ENCODE measurements at places on chromosomes 12 and 14. TPM values are rescaled to one million over a fixed set of nuclear protein-coding genes. Genes with fewer than 3 reads are reported as not detected.

- no peak overlapping the region for H3K27ac ChIP-seq
- no peaks in the 10 kb centered on the region for H3K4me1 ChIP-seq
- no peak overlapping the region for H3K4me3 ChIP-seq
- H3K36me3 ChIP-seq: no peaks in the 10 kb centered on the region
- H3K27me3 ChIP-seq: no peaks in the 10 kb centered on the region
These were observed 64.1 kb downstream of the ZNF641 start for GRCh38 chr12:48286665-48287064.

GRCh38 chr14:91048265-91048664 is 12.2 kb downstream of the RPS6KA5 start:
- peaks cover 18% of the 10 kb centered on the region for H3K4me1 ChIP-seq
- no peak overlapping the region for H3K4me3 ChIP-seq
- no peaks in the 10 kb centered on the region for H3K36me3 ChIP-seq
- no peak overlapping the region for H3K27ac ChIP-seq

DNA sequence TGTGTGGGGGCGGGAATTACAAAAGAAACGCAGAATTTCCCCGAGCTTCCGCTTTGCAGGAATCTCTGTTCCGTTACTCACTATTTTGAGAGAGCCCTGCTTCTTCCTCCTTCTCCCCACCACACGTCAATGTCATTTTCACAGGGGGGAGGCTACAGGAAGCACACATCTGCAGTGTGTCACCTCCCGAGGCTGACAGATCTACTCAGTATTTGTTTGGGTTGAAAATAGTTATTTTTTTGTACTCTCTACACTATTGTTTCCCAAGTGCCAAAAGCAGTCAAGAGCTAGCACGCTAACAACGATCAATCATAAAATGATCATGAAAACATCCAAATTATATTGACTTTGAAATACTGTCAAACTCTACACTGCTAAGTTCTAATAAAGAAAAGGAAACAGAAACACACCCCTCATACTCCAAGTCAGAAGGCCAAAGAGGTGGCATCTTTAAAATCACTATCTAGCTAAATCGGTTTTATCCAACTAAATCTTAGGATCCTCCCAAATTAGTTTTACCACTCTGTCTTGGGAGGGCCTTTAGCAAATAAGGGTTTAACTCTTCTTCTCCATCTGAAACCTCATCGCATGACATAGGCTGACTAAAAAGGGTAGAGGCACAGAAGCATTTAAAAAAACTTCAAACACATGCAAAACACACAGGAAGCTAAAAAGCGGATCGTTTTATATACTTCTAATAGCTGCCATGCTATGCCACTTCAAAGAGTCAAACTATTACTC is 51.8 kb downstream of the FOXN3 start:
- H3K27ac ChIP-seq: no peak overlapping the region
- no peaks in the 10 kb centered on the region for H3K36me3 ChIP-seq
- no peaks in the 10 kb centered on the region for H3K27me3 ChIP-seq
- DNase-seq: no peak

DNA sequence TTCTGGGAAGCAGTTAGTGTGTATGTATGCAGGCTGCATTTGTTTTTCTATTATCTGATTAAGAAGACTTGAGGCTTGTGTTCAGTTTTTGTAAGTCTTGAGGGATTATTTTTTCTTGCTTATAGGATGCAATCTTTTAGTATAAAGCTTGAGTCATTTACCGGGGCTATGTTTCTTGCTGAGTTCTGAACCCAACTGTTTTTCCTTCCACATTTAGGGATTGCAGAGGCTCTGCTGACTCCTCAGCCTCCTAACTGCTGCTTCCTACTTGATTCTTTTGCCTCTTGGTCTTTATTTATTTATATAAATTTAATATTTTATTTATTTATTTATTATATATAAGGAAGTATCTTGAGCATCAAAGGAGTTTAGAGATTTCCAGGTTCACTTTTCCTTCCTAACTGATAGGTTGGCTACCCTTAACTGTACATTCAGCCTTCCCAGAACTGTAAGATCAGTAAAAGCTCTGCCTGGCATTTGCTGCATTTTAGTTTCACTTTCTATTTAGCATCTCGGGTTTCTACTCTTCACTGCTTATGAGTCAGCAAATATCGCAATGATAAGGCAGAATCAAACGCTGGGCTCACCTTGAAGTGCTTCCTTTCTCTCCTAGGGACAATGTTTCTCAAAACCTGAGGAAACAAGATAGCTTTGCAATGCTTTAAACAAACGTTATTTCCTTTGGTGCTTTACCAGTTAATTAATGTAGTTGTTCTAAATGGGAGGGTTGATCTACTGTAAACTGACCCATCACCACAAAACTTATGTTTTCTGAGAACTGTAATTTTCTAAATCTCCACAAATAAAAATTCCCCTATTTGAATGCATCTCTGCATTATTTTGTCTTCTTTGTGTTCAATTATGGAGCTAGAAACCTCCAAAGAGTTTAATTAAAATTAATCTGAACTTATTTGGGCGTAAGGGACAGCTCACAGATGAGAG is 1183.7 kb upstream of the TMEM132C start:
- peak overlapping the region; percentile 41 for H3K4me3 ChIP-seq
- no peaks in the 10 kb centered on the region for H3K27me3 ChIP-seq
- H3K27ac ChIP-seq: peak overlapping the region; percentile 62
- no peaks in the 10 kb centered on the region for H3K36me3 ChIP-seq

GRCh38 chr14:103816991-103817390 is 30.4 kb downstream of the PPP1R13B start:
- no peak for DNase-seq
- H3K4me1 ChIP-seq: peaks cover 12% of the 10 kb centered on the region
- no peak overlapping the region for H3K27ac ChIP-seq
- H3K27me3 ChIP-seq: no peaks in the 10 kb centered on the region

DNA sequence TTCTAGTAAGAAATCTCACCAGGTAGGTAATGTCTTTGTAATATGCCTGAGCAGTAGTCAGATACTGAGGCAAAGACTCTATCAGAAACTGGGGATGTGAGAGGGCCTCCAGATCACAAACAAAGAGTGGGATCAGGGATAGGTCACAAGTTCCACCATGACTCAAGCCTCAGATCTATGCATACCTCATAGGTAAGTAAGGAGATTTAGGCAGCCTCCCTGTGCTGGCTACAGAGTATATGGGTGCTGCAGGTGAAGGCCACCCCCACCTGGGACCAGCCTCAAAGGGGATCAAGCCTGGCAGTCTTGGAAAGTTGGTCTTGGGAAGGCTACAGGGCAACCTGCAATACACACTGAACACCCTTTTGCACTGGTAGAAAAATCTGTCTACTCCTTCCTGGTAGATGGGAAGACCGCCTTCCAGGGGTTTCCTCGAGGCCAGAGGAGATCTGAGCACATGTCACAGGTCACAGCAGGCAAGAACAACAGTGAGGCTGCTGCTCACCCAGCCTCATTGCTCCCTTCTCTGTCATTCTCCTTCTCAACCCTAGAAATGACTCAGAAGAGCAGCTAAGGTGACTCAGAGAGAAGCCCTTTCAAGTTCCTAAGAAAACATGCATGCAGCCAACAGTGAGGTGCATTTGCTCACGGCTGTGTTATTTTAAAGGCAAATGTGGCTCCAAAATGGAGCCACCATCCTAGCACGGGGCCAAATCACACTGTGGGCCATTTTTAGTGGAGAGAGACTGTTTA is 143.4 kb upstream of the CDKN3 start:
- no peaks in the 10 kb centered on the region for H3K36me3 ChIP-seq
- no peaks in the 10 kb centered on the region for H3K4me1 ChIP-seq
- H3K4me3 ChIP-seq: no peak overlapping the region

- DNase-seq: peak; percentile 88
- H3K27ac ChIP-seq: no peak overlapping the region
- H3K27me3 ChIP-seq: no peaks in the 10 kb centered on the region
- H3K4me1 ChIP-seq: no peaks in the 10 kb centered on the region
- H3K36me3 ChIP-seq: no peaks in the 10 kb centered on the region
These were observed 728 bp upstream of the STON2 start for GRCh38 chr14:81400852-81401251.

- H3K4me1 ChIP-seq: peaks cover 9% of the 10 kb centered on the region
- no peaks in the 10 kb centered on the region for H3K36me3 ChIP-seq
- DNase-seq: no peak
- H3K27ac ChIP-seq: no peak overlapping the region
- H3K27me3 ChIP-seq: no peaks in the 10 kb centered on the region
These were observed 28.1 kb downstream of the TNFAIP2 start for GRCh38 chr14:103151270-103151945.

- H3K36me3 ChIP-seq: no peaks in the 10 kb centered on the region
- no peak overlapping the region for H3K4me3 ChIP-seq
- DNase-seq: no peak
- H3K4me1 ChIP-seq: no peaks in the 10 kb centered on the region
- no peaks in the 10 kb centered on the region for H3K27me3 ChIP-seq
- H3K27ac ChIP-seq: no peak overlapping the region
These were observed 2.1 kb upstream of the USP44 start for GRCh38 chr12:95553197-95553943.

GRCh38 chr14:71022012-71022869 is 115.0 kb downstream of the PCNX1 start:
- H3K4me1 ChIP-seq: no peaks in the 10 kb centered on the region
- H3K27me3 ChIP-seq: no peaks in the 10 kb centered on the region
- peak overlapping the region; percentile 46 for H3K27ac ChIP-seq
- H3K36me3 ChIP-seq: peaks cover 7% of the 10 kb centered on the region
- H3K4me3 ChIP-seq: no peak overlapping the region
- DNase-seq: no peak

DNA sequence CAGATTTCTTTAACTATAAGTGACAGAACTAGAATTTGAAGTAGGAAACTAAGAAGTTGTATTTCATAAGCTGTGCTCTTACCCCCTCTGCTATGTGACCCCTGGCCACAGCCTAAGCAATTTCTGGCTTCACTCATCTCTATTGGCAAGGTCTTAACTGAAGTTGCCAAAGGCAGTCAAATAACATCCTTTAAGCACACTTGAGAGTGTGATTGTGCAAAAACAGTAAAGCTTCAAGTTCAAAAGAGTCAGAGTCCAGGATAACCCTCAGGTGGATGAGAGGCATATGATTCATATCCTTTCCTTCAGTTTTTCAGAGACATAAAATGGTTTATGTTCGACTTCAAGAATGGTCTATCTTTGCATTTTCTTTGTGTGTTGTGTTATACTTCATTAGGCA is 45.2 kb downstream of the GRIP1 start:
- H3K36me3 ChIP-seq: no peaks in the 10 kb centered on the region
- H3K4me1 ChIP-seq: no peaks in the 10 kb centered on the region
- no peak overlapping the region for H3K4me3 ChIP-seq
- DNase-seq: no peak
- no peaks in the 10 kb centered on the region for H3K27me3 ChIP-seq

DNA sequence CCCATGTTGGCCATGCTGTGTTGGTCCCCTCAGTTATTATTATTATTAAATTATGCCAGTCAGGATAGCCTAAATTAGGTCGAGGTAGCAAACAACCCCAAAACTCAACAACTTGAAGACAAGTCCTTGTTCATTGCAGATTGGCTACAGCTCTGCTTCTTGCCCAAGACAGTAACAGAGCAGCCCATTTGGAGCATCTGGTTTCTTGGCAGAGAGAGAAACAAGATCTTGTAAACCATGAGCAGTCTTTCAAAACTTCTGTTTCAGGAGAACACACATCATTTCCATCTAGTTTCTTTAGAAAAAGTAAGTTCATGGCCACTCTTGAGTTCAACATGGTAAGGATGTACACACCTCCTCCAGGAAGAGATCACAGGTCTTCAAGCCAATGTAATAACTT is 52.3 kb downstream of the E2F7 start:
- no peak overlapping the region for H3K4me3 ChIP-seq
- no peaks in the 10 kb centered on the region for H3K4me1 ChIP-seq
- no peaks in the 10 kb centered on the region for H3K27me3 ChIP-seq
- H3K36me3 ChIP-seq: no peaks in the 10 kb centered on the region

- H3K27me3 ChIP-seq: no peaks in the 10 kb centered on the region
- H3K4me1 ChIP-seq: no peaks in the 10 kb centered on the region
- no peaks in the 10 kb centered on the region for H3K36me3 ChIP-seq
- no peak overlapping the region for H3K4me3 ChIP-seq
- H3K27ac ChIP-seq: no peak overlapping the region
These were observed 285.3 kb downstream of the DPF3 start for GRCh38 chr14:72608391-72609204.

Gene GLIPR1L1
- polyA plus RNA-seq: not detected

Gene ANKS1B
- polyA plus RNA-seq: 1.2 TPM

DNA sequence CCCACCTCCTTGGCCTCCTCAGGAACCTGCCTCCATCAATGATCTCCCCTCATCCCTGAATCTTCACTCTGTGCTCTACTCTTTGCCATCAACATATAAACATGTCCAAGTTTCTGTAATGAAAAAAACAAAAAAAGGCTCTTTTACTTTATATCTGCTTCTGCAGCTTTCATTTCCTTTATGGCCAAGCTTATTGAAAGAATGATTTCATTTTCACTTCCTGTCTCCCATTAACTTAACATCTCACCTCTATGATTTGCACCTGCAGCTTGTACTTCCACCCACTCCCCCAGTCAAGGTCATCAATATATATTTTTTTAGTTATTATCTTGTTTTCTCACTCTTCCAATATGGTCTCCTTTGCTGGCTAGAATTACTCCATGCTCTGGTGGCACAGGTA is 15.6 kb upstream of the RNU6-7 start:
- H3K36me3 ChIP-seq: no peaks in the 10 kb centered on the region
- H3K27me3 ChIP-seq: no peaks in the 10 kb centered on the region
- no peaks in the 10 kb centered on the region for H3K4me1 ChIP-seq
- DNase-seq: no peak
- H3K4me3 ChIP-seq: no peak overlapping the region

DNA sequence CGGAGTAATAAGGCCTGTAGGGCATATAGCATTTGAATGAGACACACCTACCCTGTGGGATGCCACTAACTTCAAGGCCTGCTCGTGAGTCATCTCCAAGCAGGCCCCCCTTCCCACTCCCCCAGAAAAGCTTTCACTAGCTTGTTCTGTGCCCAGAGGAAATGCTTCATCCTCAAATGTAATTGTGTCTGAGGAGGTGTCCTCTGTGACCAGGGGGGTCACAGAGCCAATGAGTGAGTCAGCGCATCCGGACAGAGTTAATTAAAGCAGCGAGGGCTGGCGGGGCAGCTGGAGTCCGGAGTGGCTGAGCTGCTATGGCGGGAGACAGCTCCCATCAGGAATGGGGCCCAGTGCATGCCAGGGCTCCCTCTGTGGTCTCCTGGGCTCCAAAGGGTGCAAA is 27.0 kb upstream of the ESRRB start:
- DNase-seq: no peak
- no peak overlapping the region for H3K4me3 ChIP-seq
- H3K27ac ChIP-seq: no peak overlapping the region
- H3K4me1 ChIP-seq: no peaks in the 10 kb centered on the region

Gene EIF2S3B
- polyA plus RNA-seq: not detected

- H3K36me3 ChIP-seq: no peaks in the 10 kb centered on the region
- no peak for DNase-seq
- H3K4me1 ChIP-seq: no peaks in the 10 kb centered on the region
- H3K4me3 ChIP-seq: no peak overlapping the region
- H3K27me3 ChIP-seq: no peaks in the 10 kb centered on the region
These were observed 8.9 kb downstream of the DDHD1 start for GRCh38 chr14:53144244-53144643.

GRCh38 chr12:496736-497135 is 37.0 kb downstream of the B4GALNT3 start:
- H3K36me3 ChIP-seq: no peaks in the 10 kb centered on the region
- H3K27ac ChIP-seq: no peak overlapping the region
- no peaks in the 10 kb centered on the region for H3K27me3 ChIP-seq
- no peak for DNase-seq
- H3K4me1 ChIP-seq: no peaks in the 10 kb centered on the region

Gene NRIP2
- polyA plus RNA-seq: not detected
